SK-N-SH treated with all-trans-retinoic acid at 6 μM for 48 hours (cell line): ENCODE measurements at places on chromosomes 3 and 15.

DNA sequence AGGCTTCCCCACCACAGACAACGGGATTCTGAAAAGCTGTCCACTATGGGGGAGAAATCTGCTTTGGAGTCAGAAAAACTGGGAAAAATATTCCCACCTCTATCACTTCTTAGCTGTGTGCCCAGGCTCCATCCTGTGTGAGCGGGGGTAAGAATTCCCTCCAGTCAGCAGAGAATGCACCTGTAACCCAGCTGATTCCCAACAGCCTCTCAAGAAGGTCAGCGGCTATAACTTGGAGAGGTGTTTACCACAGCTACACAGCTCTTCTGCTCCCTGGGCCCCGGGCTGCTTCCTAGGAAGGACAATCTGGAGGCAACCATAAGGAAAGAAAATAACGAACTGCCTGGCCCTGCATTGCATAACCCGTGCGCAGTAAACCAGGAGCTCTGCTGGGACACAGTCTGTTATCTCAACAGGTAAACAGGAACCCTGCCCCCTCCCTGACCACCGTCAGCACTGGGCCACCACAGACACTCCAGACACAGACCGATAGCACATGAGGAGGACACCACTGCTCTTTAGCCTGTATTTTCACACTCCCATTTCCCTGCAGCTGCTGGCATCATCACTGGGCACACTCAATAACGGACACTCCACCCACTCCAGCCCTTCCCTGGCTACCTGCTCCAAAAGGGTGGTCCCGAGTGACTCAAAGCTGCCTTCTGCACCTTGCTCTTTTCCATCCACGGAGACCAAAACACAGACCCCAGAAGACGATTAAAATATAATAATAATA, 2.1 kb downstream of the RAB43 start:
- ATAC-seq: no peak

DNA sequence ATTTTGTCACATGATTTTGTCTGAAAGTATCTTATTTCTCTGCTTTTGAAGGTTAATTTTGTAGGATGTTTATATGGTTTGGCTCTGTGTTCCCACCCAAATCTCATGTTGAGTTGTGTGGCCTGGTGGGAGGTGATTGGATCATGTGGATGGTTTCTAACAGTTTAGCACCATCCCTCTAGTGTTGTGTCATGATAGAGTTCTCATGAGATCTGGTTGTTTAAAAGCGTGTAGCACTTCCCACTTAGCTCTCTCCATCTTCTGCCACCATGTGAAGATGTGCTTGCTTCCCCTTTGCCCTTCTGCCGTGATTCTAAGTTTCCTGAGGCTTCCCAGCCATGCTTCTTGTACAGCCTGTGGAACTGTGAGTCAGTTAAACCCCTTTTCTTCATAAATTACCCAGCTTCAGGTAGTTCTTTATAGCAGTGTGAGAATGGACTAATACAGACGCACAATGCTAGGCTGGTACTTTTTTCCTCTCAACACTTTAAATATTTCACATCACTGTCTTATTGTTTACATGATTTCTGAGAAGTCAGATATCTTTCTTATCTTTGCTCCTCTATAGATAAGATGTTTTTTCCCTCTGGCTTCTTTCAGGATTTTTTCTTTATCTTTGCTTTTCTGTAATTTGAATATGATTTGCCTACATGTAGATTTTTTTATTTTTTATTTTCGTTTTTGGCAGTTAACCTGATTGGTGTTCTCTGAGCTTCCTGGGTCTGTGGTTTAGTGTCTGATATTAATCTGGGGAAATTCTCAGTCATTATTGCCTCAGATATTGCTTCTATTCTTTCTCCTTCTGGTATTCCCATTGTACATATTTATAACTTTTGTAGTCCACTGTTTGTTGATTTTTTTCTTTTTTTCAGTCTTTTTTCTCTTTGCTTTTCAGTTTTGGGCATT, 22.2 kb downstream of the BTD start:
- ATAC-seq: no peak

GRCh38 chr3:178420033-178420432, 116.2 kb upstream of the KCNMB2 start:
- ATAC-seq: no peak

- no peak for ATAC-seq
These were observed 225.2 kb upstream of the TPRG1 start for GRCh38 chr3:188946351-188947240.

- ATAC-seq: no peak
These were observed 30.4 kb upstream of the TM4SF1 start for GRCh38 chr3:149407898-149408297.

DNA sequence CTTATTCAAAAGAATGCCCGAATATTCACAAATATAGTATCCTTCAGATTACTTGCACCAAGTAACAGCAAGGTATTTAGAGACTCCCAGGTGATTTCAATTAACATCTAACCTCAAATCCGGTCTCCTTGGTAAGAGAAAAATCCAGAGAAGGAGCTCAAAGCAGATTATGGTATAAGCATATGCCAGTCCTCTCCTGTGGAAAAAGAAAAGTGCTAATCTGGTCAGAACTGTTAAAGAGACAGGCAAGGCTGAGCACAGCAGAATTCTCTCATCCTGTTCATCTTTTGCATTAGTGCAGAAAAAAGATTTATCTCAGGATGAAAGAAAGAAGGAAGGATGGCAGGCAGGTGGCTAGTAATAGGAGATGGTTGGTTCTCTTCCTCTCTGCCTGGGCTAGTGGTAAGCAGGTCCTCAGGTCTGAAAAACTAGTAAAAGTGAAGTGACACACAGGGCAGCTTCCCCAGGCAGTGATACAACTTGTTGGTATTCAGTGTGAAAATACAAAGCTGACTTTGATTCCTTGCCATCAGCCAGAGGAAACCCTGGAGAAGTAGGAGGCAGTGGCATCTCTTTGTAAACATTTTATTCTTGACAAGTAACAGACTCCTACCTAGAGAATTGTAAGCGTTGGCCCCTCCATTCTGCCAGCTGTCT, 14.2 kb downstream of the ATXN7 start:
- ATAC-seq: peak; percentile 70

- ATAC-seq: peak; percentile 65
These were observed at the start of gene CNTN3 for GRCh38 chr3:74614107-74614967. CNTN3 (minus strand) TSS chr3:74614659; CDS start chr3:74521112, 93,547 bp downstream.

DNA sequence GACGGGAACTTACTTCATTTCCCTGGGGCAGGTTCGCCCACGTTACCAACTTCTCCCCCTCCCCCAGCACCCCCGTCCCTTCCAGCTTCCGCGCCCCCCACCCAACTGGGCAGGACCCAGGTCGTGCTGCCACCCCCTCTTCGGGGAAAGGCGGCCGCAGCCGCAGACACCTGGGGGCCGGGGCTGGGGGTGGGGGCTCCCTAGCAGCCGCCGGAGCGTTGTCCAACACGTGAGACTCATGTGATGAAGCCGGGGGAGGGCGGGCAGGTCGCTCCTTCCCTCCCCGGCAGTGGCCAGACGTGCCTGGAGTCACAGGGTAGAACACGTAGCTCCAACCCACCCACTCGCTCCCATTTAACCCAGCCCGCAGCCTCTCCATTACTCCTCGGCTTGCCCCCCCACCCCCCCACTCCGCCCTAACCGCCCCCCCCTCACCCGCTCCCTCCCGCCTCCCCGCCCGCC, 240 bp upstream of the BHLHE40 start:
- ATAC-seq: peak; percentile 64

DNA sequence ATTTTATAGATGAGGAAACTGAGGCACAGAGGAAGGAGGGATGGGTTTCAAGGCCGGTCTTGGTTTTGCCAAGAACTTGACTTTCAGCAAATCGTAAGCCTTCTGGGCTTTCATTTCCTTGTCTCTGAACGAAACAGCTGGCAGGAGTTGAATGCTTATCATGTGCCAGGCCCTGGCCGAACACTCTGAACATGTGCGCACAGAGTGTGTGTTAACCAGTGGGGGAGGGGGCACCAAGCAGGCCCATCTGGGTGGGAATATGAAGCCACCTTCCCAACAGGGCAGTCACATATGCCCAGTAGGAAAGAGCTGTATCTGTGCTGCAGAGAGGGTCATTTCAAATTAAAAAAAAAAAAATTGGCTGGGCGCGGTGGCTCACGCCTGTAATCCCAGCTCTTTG, 29.3 kb downstream of the ZNF710 start:
- no peak for ATAC-seq

DNA sequence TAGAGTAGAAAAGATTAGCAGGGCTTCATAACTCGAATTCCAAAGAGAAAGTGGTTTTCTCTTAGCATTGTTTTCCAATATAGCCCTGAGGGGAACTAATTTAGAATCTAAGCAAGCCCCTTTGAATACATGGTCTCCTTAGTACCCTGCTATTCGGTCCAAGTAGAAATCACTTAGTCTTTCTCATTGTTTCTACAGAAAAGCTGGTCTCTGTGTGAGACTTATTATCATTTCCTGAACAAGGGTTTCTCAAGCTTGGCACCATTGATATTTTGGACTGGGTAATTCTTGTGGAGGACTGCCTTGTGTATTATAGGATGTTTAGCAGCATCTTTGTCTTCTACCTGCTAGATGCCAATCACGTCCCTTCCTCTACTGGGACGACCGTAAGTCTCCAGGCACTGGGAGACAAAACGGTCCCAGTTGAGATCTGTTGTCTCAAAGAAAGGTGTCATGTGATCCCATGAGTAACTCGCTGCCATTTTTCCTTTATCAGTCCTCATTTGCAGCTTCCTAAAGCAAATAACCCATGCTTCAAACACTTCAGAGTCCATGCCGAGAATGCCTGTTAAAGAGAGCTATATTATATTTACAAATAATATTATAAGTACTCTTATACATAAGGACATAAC, 230.7 kb upstream of the SLCO3A1 start:
- no peak for ATAC-seq

DNA sequence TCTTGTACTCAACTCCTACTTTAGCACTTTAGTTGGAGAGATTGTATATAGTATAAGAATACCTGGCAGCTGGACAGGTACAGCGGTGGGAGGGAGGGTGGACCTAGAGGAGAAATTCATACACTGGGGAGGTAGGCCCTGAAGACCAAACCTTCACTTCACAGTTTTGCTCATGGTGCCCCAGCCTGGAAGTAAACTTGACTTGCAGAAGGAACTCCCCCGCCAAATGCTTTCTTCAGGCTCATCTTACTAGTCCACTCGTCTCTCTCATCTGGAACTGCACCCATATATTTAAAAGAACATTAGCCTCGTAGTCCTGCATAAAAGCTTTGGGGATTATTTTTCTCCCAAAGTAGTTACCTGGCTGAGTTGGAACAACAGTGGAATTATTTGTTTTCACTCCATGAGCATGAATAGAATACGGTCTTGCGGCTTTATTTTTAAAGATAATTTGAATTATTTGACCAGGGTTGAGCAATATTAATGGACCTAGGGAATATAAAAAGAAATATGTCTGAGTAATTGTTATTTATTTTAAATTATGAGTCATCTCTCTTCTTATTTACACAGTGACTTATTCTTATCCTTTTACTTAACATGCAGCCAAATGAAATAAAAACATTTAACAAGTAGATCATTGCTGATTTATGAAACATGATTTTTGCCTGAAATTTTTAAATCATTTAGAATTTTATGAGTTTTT, 25.5 kb upstream of the CP start:
- ATAC-seq: peak; percentile 76

DNA sequence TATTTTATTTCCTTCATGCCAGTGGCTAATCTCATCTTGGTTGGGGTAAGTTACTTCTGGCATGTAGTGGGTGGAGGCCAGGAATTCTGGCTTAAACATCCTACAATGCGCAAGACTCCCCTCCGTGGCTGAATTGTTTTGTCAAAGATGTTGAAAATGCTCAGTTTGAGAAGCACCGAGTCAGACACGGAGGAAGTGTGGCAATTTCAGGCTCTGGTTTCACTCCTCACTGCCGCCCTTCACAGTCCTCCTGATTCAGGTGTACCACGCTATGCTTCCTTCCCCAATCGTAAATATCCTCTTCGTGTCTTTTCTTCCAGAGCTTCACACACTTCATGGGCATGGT, 150.7 kb downstream of the OPA1 start:
- no peak for ATAC-seq

GRCh38 chr15:84908564-84908963, 24.1 kb downstream of the SLC28A1 start:
- no peak for ATAC-seq

GRCh38 chr15:78640527-78641101, 396 bp downstream of the CHRNB4 start:
- ATAC-seq: peak; percentile 18

DNA sequence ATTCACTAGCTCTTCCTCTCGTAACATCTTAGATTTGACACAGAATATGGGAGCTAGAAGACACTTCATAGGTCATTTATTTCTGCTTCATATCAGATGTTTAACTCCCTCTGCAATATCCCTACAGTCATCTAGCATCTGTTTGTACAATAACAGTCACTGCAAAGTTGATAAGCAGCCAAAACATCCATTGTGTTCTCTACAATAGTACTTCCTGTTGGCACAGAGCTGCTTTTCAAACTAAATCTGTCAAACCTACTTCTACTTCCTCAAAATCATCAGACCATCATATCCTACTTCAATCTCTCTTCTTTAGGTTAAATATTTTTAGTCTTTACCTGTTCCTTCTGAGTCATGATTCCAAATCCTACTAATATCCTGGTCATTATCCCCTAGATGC, 233.2 kb downstream of the FGF12 start:
- no peak for ATAC-seq

GRCh38 chr15:81454024-81454423, 80.0 kb upstream of the TMC3 start:
- ATAC-seq: no peak

- ATAC-seq: peak; percentile 41; the same call in 2 of the 3 replicates
These were observed 228.1 kb upstream of the AZI2 start for GRCh38 chr3:28576614-28577200.

DNA sequence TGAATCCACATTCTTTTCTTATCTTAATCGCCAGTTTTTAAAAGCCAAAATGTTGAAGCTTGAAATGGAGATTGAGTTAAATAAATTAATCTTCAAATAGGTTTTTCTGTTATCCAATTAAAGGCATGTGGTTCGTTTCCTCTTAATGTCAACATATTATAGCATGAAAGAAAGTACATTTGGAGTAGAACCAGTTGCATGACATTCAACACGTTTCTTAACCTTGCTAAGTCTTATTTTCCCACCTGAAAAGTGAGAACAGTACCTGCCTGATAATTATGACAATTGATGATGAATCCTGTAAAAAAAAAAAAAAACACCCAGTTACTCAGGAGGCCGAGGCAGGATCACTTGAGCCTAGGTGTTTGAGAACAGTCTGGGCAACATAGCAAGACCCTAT, 29.3 kb downstream of the PIAS1 start:
- ATAC-seq: no peak

- ATAC-seq: no peak
These were observed 5.2 kb upstream of the ATP13A3 start for GRCh38 chr3:194492001-194492400.

- no peak for ATAC-seq
These were observed 35.6 kb upstream of the LIPC start for GRCh38 chr15:58396181-58396580.

GRCh38 chr3:480070-480469, 283.5 kb downstream of the CHL1 start:
- no peak for ATAC-seq
